ENCODE measurements at places on chromosomes 7 and 10. TPM values are rescaled to one million over a fixed set of nuclear protein-coding genes. Genes with fewer than 3 reads are reported as not detected.

DNA sequence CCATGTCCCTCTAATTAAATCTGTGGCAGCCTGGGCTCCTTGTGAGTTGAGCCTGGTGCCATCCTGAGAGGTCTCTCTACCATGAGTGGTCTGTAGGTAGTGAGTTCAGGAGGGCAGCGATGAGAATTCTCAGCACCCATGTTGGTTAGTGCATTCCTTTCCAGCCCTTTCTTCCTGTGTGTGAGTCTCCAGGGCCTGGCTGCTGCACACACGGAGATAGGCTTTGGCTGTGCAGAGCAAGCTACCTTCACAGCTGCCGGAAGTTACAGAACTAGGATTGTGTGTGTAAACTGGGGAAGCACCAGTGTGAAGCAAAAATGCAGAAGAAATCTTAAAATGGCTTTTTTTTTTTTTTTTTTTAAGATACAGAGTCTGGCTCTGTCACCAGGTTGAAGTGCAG is 358.6 kb downstream of the PAXIP1 start:
- no peaks in the 10 kb centered on the region for H3K4me1 ChIP-seq
- no peaks in the 10 kb centered on the region for H3K36me3 ChIP-seq
- H3K4me3 ChIP-seq: no peak overlapping the region
- no peak for DNase-seq

DNA sequence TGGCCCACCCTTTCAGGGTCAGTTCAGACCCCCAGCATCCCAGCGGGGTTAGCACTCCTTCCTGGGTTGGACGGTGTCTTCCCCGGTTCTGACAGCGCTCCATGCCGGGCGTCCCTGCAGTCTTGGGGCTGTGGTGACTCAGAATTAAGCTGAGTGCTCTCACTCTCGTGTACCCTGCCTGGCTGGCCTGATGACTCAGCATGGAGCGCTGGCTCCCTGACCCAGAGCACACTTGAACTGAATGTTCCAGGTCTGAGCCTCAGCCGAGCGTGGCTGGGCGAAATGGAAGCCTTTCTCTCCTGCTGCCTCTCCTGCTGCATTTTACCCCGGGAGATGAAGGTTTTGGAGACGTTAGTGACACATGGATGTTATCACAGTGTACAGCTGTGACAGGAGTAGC is 7.1 kb downstream of the BAG3 start:
- DNase-seq: no peak
- H3K4me3 ChIP-seq: no peak overlapping the region
- H3K4me1 ChIP-seq: peaks cover 61% of the 10 kb centered on the region
- H3K27ac ChIP-seq: no peak overlapping the region

GRCh38 chr7:7159063-7159658 is 23.2 kb upstream of the C1GALT1 start:
- H3K4me1 ChIP-seq: peaks cover 49% of the 10 kb centered on the region
- H3K36me3 ChIP-seq: peaks cover 41% of the 10 kb centered on the region
- no peak for DNase-seq
- peak overlapping the region; percentile 46 for H3K27ac ChIP-seq
- H3K4me3 ChIP-seq: peak overlapping the region; percentile 67

Gene TDRD1
- total RNA-seq: 0.11 TPM

DNA sequence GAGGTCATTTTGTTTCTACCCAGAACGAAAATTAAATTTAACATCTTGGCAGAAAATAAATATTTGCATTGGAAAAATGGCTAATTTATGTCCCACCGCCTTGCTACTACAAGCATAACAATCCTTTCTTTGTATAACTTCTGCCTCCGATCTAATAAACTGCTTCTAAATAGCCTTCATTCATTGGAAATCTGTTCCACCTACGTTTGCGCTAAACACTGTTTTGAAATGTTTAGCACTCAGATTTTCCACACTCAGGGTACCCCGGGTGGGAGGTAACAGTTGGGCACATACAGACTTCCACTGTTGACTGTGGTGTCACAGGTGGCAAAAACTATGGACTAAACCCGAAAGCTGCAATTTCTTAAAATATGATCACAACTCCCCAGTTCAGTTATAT is 96.4 kb downstream of the FGFR2 start:
- H3K36me3 ChIP-seq: no peaks in the 10 kb centered on the region
- no peak overlapping the region for H3K27ac ChIP-seq
- no peaks in the 10 kb centered on the region for H3K27me3 ChIP-seq
- H3K4me3 ChIP-seq: no peak overlapping the region

DNA sequence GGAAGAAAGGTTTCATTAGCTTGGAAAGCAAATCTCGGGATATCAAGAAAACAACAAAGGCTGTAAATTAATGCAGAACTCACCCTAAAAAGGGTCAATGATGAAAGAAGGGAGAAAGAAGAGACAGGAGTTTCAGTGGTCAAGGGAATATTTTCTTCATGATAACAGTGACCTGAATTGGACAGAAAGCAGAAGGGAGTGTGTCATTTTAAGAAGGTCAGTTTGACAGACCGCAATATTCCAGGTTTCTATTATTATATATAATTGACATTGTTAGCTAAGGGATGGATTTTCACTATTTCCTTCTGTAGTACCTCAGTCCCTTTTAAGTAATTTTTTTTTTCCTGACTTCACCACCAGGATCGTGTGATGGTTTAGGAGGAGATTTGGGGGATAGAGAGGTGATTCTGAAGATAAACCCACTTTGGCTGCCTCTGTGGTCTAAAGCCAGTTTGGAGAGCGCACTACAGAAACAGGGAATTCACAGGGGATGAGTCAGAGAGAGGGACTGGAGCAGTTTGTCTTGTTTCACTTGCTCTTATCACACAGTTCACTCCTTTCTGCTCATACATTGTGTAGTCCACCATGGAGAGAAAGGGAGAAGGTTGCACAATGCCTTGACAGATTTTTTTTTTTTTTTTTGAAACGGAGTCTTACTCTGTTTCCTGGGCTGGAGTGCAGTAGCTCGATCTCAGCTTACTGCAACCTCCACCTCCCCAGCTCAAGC is 417.9 kb downstream of the AUTS2 start:
- H3K4me1 ChIP-seq: no peaks in the 10 kb centered on the region
- H3K36me3 ChIP-seq: no peaks in the 10 kb centered on the region
- H3K4me3 ChIP-seq: no peak overlapping the region
- DNase-seq: no peak
- no peak overlapping the region for H3K27ac ChIP-seq

Gene MYO3A
- not detected for total RNA-seq

GRCh38 chr7:140197218-140197890 is 20.6 kb upstream of the KDM7A start:
- peaks cover 3% of the 10 kb centered on the region for H3K36me3 ChIP-seq
- H3K27ac ChIP-seq: no peak overlapping the region
- H3K27me3 ChIP-seq: no peaks in the 10 kb centered on the region
- no peak for DNase-seq
- H3K4me1 ChIP-seq: peaks cover 7% of the 10 kb centered on the region
- H3K4me3 ChIP-seq: no peak overlapping the region
